ENCODE measurements at places on chromosomes 12 and 14.

- no peak for DNase-seq
Measured at GRCh38 chr14:69886453-69887242, 7.4 kb downstream of the SMOC1 start.

- no peak for DNase-seq
Measured at GRCh38 chr12:120209851-120210250, 8.9 kb upstream of the RPLP0 start.

- no peak for DNase-seq
Measured at GRCh38 chr12:96421014-96421413, 20.8 kb upstream of the CDK17 start.

GRCh38 chr14:20601522-20601921 lies 10.3 kb upstream of the RNASE12 start:
- no peak for DNase-seq

DNA sequence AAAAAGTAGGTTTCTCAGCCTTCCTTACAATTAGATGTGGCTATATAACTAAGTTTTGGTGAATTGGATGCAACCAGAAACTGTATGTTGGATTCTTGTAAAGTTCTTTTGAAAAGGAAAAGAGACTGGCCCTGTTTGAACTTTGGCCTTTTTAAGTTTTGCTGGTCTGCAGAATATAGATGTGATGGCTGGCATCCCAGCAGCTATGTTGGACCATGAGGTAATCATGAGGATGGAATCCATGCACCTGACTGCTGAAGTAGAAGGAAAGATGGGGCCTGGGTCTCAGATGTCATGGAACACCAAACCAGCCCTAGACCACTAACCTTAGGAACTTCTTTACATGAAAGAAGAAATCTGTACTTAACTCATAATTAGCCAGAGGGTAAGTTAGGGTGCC lies 482.5 kb downstream of the GLT1D1 start:
- no peak for DNase-seq

DNA sequence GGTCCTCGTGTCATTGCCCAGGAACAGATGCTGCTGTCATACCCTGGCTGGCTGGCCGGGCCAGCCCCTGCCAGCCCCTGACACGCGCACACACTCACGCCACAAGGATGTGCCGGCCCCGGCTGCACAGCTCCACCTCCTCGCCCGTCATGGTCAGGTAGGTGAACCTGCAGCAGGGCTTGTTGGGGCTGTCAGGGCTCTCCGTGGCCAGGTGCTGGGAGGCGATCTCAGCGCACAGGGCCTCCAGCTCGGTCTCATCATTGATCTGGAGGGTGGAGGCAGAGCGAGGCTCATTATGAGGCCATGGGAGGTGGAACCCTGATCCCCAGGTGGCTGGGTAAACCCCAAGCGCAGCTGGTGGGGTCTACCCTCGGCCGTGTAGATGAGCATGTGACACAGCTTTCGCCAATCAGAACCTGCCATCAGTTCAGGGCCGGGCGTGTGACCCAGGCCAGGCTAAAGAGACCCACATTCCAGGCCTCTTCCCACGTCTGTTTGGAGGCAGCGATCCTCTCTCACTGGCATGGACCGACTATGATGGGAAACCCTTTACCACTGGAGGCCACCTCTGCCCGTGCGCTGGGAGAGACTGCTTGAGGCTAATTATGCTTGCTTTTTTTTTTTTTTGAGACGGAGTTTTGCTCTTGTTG lies 38.8 kb downstream of the TRAFD1 start:
- no peak for DNase-seq

DNA sequence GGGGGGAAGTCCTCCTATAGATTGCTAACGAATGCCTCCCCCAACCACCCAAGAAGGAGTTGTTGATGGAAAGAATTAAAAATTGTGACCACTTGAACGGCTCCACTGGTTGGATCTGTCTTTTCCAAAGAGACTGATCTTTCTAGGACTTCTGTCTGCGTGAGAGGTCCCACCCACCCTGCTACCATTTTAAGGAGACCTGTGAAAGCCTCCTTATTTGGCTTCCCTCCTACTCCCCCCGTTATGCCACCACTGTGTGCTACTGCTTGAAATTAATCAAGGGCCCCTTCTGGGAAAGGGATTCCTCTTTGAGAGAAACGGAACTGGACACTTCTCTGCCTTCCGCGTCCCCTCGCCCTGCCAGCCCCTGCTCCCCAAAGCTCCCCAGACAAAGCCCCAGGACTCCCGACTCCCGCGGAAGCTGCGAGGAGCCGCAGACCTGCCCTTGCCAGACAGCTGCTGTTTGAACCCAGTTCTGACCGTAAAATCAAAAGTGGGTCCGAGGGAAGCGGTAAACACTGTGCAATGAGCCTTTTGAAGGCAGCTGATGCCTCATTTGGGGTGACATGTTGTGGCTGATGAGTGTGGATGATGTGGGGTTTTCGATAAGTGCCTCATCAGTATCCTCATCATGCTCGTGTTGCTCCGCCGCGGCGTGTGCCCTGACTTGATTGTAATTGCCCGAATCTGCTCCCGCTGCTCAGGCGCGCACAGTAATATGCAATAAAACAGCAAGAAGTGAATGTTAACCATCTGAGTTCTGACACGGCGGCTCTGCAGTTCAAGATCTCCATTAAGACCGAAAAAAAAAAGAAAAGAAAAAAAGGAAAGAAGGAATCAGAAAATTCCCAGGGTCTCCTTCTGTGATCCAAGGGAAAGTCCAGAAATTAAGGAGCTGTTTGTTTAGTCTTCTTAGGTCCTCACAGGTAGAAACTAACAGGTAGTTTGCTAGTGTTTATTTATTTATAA lies 48.2 kb downstream of the MBIP start:
- no peak for DNase-seq

DNA sequence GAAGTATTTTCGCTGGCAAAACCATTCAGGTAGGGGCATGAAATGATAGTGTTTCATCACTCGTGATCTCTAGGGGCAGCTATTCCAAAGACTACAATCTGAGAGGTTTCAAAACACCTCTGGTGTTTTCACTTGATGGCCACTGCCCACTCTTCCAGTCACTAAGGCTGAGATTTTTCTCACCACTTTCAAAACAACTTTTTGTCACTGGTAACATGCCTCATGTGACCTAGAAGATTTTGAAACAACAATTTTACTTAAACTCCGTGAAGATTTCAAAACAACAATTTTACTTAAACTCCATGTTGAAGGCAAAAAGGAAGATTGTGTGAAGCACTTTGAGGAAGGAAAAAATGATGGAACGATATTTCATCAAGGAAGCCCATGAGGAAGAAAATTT lies 1.2 kb upstream of the IRAK3 start:
- no peak for DNase-seq

- no peak for DNase-seq
Measured at GRCh38 chr14:55802986-55803872, 223.2 kb downstream of the KTN1 start.

GRCh38 chr12:93918900-93919299 lies 229.5 kb upstream of the PLXNC1 start:
- no peak for DNase-seq

DNA sequence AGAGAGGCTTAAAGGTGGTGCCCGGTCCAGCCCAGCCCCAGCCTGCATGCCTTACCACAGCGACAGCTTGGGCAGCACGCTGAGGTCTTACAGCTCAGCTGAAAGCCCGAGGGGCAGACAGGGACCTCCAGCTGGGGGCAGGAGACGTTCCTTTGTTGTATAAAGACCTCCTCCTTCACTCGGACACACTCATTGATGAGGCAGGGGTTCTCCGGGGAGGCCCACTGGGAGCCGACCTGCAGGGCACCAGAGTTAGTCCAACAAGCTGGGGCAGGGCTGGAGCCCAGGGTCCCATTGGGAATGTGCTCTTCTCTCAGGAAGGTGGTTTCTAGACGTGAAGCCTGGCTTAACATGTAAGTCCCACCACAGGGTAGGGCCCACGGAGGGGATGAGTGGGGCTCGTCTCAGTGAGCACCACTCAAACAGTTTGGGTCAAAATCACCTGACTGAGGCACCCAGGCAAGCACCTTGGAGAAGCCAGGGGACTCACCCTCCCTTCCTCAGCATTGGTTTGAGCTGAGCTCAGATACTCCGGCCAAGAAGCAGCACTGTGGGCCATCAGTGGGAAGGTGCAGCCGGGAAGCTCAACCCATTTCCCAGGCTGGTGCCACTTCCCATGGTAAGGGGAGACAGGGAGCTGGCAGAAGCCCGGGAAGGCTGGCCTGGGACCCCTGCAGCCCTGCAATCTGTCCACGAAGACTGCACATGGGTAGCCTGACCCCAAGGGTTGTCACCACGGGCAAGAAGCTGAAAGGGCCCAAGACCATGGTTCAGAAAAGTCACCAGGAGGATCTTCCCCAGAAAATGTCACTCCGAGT lies 24.3 kb upstream of the ANO2 start:
- DNase-seq: no peak

GRCh38 chr12:14442221-14442881 lies 76.9 kb downstream of the ATF7IP start:
- DNase-seq: no peak

Measured in NCI-H226 (cell line).